ENCODE measurements at places on chromosomes 7 and 10.

- DNase-seq = peak; percentile 88
Measured at GRCh38 chr10:80444646-80445319, 9.3 kb upstream of the TSPAN14 start.

GRCh38 chr7:41161041-41161587 is 541.8 kb downstream of the INHBA start:
- DNase-seq = no peak

DNA sequence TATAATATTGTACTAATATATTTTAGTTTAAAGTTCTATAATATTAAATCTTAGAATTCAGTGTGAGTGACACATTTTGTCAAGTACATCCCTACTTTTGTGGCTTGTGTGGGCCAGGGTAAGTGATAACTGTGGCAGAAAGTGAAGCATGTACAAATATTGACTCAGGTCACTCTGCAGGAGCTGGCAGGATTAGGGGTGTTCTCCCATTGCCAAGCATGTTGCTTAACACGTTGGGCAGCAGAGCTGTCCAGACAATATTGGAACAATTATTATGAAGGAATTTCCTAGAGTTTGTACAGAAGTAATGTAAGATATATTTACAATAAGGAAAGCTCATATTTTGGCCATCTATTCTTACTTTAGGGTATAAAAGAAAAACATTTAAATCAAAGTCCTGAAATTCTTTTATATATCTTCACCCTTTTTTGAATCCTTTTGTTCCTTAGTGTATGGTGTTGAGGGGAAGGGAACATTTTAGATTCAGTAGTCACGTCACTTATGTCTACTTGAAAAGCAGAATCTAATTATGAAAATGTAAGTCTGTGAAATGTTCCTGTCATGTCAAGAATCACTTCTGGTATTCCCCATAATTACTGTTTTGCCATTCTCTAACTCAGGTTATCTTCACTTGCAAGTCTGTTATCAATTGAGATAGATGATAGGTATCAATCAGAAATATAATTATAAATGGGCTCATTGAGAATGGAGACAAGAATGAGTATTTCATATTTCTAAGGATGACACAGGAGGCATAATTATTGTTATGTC is 4.0 kb downstream of the HDAC9 start:
- DNase-seq = no peak

GRCh38 chr10:67785098-67785497 is 52.9 kb downstream of the DNAJC12 start:
- DNase-seq = no peak

- DNase-seq = no peak
Measured at GRCh38 chr10:93090619-93091018, 16.9 kb downstream of the CYP26A1 start.

- DNase-seq = no peak
Measured at GRCh38 chr7:143247372-143247771, 15.9 kb upstream of the GSTK1 start.

DNA sequence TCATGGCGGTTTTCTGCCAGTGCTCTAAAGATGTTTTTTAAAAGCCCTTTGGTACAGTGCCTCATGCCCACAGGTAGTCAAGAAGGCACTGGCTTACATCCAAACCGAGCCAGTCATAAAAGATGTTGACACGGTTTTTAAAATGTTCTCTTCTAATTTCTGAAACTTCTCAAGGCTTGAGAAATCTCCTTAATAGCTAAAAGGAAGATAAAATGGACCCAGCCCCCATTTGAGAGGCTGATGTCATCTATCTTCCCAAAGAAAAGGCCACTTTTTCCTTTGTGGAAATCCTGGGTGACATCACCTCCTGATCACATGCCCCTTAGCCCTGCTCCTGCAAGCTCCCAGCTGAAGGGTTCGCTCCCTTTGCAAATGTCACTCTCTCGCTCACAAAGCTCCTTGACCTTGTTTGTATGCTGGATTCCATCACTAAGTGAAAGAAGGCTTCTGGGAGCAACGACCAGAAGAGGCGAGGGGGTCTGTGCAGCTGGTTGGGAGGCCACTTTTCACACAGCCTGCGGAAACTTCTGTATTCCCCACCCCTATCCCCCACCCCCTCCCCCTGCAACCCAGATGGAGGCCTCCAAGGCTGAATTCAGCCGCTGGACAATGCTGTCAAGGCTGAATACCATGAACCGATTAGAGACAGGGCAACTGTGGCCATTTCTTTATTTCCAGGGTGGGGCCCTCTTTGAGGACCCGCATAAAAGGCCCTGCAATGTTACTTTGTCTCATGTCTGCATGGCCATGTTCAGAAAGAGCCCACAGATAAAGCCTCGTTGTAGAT is 122.8 kb downstream of the CUBN start:
- no peak for DNase-seq

- DNase-seq = peak; percentile 50
Measured at GRCh38 chr7:27210441-27211083, 10.7 kb upstream of the HOXA13 start.

GRCh38 chr7:110246118-110246517 is 844.8 kb upstream of the LRRN3 start:
- DNase-seq = no peak

GRCh38 chr10:58152673-58153263 is 114.9 kb downstream of the IPMK start:
- peak; percentile 47 for DNase-seq

DNA sequence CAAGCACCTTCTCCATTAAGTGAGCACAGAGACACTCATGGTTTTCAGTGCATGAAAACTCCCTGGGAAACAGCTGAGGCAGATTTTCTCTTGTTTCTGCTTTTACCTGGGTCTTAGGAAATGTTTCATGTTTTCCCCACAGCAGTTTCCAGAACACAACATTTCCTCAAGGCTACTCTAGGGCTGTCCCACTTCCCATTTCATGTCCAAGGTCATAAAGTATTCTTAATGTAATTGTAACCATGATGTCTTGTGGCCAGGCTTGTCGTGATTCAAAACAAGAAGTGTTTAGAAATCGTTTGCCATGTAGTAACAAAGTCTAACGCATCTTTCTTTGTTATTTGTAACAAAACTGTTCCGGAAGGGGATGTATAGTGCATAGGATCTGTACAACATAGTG is 83.8 kb upstream of the NRP1 start:
- DNase-seq = no peak

- no peak for DNase-seq
Measured at GRCh38 chr10:112369495-112370423, 4.2 kb upstream of the ACSL5 start.

GRCh38 chr10:95572131-95572820 is 11.1 kb upstream of the SORBS1 start:
- no peak for DNase-seq

DNA sequence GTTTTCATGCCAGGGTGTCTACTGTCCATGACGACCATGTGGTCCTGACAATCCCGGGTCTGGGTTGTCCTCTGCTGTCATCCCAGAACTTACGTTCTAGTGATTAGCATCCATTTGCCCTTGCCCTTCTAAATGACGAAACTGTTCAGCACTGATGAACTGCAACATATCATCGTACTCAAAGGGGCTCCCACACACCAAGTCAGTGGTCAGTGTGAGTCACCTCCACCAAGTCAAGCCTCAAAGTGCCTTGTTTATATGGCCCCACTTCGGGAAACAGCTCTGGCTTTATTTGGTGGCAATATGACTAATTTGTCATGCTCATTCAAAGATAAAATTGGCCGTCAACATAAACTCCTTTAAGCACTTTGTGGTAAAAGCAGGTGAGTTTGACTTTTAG is 110.7 kb downstream of the FRMD4A start:
- DNase-seq = no peak

GRCh38 chr10:24150853-24151252 is 58.1 kb upstream of the KIAA1217 start:
- no peak for DNase-seq

GRCh38 chr10:99667108-99667751 is 7.9 kb downstream of the ENTPD7 start:
- DNase-seq = no peak

DNA sequence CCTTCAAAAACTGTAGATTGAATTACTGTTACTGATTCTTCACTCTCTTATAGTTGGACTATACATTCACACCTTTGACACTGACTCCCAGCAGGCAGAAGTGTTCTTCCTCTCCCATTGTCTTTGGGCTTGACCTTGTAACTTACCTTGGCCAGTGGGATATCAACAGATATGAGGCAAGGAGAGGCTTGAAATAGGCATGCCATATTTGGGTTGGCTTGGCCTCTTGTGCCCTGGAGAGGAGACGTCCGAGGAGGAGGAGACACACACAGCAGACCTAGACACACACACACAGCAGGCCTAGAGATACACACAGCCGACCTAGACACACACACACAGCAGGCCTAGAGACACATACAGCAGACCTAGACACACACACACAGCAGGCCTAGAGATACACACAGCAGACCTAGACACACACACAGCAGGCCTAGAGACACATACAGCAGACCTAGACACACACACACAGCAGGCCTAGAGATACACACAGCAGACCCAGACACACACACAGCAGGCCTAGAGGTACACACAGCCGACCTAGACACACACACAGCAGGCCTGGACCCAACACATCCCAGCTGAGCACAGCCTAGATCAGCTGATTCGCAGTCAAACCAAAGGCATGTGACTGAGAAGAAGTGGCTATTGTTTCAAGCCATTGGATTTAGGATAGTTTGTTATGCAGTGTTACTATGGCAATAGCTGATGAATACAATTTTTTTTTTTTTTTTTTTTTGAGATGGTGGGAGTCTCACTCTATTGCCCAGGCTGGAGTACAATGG is 12.5 kb upstream of the GNA12 start:
- DNase-seq = no peak

GRCh38 chr7:110592557-110592956 is 498.4 kb upstream of the LRRN3 start:
- no peak for DNase-seq
